LoVo (cell line): ENCODE measurements at places on chromosomes 13 and 19.

GRCh38 chr19:23547816-23548430, 139.1 kb downstream of the ZNF675 start:
- DNase-seq: no peak

- DNase-seq: peak; percentile 16
Observed at GRCh38 chr13:33676045-33676989, 141.6 kb upstream of the RFC3 start.

DNA sequence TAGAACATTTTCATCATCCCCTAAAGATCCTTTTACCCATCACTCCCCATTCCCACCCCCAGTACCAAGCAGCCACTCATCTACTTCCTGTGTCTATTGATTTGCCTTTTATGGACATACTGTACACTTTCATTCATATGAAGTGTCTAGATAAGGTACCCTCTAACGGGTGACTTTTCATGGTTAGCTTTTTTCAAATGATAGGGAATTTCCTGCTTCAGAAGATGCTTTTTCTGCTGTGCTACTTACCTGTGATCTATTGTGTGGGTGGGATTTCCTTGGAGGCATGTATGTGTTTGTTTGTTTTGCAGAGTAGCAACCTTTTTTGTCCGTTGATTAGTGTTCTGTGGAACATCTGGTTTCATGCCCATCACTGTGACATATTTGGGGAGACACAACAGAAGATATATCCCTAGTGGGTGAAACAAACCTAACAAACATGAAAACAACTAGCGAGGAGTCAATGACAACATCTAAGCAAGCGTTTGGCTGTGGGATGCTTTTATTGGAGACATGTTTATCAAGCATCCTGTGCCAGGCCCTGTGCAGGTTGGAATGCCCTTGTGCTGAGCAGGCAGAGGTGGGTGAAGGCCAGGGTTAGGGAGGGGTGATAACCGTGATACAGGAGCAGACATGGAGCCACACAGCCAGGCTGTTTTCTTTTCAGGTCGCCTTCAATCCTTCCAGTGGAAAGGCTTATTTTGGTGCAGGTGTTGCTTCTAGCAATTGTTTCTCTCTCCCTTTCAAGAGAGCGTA, 17.6 kb downstream of the SPINT2 start:
- no peak for DNase-seq

DNA sequence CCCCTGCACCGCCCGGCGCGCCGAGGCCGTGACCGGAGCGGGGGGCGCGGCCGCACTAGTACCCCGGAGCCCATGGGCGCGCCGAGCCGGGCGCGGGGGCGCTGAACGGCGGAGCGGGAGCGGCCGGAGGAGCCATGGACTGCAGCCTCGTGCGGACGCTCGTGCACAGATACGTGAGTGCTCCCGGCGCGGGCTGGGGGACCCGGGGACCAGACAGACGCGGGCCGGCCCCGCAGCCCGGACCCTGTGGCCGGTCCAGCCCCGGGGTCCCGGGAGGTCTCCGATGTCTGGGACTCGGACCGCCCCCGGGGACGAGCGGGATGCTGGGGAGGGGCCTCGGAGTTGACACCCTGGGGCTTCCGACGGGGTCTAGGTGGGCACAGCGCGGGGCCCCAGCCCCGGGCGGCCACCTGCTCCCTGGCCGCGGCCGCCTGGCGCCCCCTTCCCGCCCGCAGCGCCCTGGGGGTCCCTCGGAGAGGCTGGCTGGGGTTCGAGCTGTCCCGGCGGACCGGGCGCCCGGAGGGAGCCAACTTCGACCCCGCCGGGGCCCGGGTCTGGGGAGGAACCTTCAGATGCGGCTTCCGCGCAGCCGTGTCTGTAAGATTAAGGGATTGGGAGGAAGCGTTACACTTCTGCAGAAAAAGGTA, 568 bp downstream of the ATP11A start:
- DNase-seq: no peak

- peak; percentile 64 for DNase-seq
Observed at GRCh38 chr19:2060884-2061494, 9.9 kb upstream of the MKNK2 start.

GRCh38 chr19:17327654-17328516, 6.8 kb downstream of the ANO8 start:
- no peak for DNase-seq

DNA sequence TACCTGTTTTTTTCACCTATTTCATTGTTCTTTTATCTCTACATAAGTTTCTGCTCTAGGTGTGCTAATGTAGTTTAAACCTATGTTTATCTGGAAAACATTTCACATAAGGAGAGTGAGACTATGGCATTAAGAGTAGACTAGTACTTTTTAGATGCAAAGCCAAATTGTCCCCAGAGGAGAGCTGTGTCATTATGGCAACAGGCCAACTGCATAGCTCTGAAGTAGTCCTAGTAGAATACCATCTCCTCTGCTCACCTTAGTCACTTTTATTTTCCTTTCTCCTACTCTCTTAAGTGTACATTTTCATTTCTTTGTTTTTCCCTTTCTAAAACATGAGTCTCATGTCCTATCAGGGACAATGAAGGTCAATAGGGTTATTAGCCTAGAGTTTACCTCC, 123.1 kb downstream of the ITGBL1 start:
- no peak for DNase-seq

- peak; percentile 47 for DNase-seq
Observed at GRCh38 chr13:30371649-30372265, 50.5 kb upstream of the UBE2L5 start.

- no peak for DNase-seq
Observed at GRCh38 chr13:67619995-67620380, 389.9 kb upstream of the PCDH9 start.

- DNase-seq: peak; percentile 14
Observed at GRCh38 chr13:27172495-27172842, 858 bp upstream of the USP12 start.

- no peak for DNase-seq
Observed at GRCh38 chr19:1858412-1859081, 4.8 kb downstream of the KLF16 start.

- no peak for DNase-seq
Observed at GRCh38 chr19:3478409-3479176, 1.7 kb downstream of the SMIM24 start.

DNA sequence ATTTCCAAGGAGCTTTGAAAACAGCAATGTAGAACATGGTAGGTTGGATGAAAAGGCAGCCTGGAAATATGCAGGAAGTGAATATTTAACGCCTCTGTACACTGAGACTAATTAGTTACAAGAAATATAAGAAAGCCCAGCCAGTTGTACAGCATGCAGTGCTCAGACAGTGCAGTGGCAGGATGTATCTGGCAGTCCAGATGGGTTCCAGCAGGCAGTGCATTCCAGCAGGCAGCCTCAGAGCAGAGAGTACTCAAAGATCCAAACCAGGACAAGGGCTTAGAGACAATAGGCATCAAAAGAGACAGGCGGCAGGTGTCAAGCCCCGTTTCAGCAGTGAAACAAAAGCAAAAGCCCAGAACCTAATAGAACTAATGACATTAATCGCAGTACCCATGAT, 2776.3 kb downstream of the PCDH9 start:
- no peak for DNase-seq

GRCh38 chr13:46025157-46025556, 27.4 kb downstream of the ZC3H13 start:
- DNase-seq: no peak

DNA sequence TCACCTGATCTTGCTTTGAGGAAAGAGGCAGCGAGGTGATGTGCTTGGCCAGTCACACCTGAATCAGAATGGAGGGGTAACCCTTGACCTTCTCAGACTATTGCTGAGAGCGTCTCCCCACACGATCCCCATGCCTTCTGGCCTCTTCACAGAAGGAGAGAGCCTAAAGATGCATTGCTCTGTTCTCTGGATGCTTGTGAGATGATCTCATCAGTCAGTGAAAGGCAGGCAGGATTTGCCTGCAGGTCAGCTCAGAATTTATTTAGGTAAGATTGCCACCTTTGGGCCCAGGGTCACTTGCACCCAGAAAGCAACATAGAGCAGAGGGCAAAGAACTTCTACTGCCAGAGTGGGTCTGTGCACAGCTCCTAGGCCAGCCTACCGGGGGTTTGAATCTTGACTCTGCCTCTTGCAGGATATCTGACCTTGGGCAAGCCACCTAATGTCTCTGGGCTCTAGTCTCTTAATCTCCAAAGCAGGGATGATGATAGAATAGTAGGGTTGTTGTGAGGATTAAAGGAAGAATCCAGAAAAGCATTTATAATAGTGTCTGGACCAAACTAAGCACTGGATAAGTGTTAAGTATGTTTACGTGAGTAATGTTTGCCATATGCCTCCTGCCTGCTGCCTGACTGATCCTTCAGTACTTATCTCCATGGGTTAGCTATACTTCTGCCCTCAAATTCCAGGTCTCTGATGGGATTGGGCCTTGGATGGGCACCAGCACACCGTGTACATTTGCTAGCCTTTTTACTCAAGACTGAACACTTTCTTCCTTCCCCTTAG, 8.4 kb upstream of the FLT1 start:
- no peak for DNase-seq

DNA sequence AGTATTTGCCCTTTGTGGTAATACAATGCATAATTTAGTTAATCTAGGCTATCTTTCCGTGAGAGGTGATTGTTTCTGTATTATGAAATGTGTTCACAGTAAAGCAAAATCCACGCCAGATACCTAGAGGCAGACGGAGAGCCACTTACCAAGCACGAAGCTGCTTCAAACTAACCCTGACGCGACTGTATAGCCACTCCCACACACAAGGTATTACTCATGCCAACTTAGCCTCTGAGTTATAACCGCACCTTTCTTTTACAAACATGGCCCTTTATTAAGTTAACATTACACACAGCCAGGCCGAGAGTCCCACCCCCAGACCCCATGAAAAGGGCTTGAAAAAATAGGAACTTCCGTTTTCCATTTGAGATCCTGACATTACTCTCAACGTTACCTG, 185.7 kb downstream of the ABCC4 start:
- peak; percentile 73 for DNase-seq

DNA sequence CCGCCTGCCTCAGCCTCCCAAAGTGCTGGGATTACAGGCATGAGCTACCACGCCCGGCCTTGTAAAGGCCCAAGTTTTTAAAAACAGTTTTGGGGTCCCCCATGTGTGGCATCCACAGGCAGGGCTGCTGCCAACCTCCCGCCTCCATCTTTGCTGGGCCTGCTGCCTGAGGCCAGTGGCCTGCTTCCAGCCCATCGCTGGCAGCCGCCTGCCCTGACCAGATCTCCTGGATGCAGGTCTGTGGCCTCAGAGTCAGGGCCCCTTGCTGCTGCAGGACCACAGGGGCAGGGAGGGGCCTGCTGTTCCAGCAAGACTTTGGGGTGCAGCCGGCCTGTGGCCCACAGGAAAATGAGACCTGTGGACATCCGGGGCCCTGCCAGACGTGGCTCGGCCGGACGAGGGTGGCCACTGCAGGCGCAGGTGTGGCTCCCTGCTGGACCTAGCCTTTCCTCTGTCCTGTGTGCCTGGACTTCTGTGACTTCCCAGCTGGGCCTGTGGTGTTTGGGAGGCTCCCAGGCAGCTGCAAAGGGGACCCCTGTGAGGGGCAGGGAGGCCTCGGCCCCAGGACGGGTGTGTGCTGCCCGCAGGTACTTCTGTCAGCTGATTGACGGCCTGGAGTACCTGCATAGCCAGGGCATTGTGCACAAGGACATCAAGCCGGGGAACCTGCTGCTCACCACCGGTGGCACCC, 14.4 kb downstream of the STK11 start:
- DNase-seq: no peak

DNA sequence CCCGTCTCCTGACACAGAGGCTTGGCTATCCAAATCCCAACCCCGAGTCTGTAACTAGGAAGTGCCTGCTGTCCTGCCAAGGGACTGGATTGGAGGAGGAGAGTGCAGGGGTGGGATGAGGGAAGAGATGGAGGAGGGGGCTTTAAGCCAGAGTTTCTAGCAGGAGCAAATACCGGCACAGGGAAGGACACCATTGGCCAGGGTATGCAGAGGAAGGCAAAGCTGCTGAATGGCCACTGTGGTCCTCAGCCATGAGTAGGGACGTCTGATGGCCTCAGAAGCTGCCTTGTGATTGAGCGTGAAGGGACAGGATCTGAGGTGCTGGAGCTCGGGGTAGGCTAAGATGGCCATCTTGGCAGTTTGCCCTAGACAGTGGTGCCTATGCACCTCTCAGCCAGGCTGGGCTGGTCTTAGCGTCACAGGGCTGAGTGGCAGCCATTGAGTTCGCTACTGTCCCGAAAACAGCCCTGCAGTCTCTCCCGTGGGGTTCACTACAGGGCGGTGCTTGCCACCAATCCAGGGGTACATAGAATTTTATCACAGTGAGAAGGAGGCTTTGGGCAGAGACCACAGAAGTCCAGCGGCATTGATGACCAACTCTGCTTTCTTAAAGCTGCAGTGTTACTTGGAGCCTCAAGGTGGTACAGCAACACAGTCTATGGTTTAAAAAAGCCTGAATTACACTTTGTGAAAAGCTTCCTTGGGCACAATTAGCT, 61.8 kb downstream of the AKAP11 start:
- no peak for DNase-seq

GRCh38 chr13:89375839-89376238, 1704.7 kb downstream of the SLITRK5 start:
- DNase-seq: no peak

GRCh38 chr19:1000591-1001537, 645 bp downstream of the GRIN3B start:
- DNase-seq: no peak

DNA sequence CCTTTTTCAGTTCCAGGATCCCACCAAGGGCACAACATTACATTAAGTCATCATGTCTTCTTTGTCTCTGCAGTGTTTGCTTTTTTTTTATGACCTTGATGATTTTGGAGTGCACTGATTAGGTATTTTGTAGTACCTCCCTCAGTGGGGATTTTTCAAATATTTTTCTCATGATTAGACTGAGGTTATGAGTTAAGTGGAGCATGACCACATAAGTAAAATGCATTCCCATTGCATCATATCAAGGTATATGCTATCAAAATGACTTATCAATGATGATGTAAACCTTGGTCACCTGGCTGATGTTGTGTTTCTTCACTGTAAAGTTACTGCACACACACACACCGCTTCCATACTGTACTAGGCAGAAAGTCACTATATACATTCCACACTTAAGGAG, 96.7 kb upstream of the TRPC4 start:
- DNase-seq: no peak

DNA sequence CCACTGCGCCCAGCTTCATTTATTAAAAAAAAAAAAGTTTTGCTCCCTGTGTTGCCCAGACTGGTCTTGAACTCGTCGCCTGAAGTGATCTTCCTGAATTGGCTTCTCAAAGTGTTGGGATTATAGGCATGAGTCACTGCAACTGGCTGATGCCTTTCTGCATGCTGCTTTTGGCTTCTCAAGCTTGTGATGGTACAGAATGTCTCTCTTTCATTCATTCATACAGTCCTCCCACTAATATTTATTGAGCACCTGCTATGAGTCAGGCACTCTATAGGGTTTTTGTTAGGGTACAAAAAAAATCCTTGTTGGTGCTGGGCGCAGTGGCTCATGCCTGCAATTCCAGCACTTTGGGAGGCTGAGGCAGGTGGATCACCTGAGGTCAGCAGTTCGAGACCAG, 9.0 kb downstream of the TSPAN16 start:
- no peak for DNase-seq
